GM12892 (cell line): ENCODE measurements at places on chromosomes 13 and 19.

GRCh38 chr19:31313291-31314030 lies 35.8 kb downstream of the TSHZ3 start:
- DNase-seq, result no peak

- DNase-seq, result no peak
Observed at GRCh38 chr19:17540174-17540573, 15.3 kb upstream of the COLGALT1 start.

DNA sequence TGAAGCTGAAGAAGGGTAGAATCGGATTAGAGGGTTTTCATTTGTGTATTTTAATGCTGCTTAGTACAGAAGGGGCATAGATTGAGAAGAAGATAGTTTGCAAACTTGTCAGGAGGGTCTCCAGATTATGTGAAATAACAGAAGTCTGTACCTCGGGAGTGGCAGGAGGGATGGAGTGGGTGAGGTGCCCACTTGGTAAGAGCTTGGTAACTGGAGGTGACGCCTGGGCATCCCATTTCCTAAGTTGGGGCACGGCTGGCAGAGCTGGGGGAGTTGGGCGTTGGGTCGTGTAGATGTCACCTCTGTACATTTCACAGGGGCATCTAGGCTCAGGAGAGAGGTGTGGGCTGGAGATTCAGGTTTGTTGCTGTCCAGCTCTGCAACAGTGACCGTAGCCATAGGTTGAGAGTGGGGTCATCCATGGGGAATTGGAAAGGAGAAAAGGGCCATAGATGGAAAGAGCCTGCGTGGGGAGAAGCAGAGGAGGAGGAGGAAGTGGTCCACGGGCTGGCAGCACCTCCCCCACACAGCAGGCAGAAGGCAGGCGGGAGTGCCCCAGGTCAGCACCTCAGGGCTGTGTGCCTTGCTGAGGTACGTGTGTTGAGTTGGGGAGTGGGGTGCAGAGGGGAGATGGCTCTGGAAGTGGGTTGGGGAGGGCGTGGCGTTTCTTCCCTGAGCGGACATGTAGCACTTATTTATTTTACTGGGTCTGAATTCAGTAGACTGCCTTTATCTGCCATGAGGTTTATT lies 31.2 kb downstream of the MPHOSPH8 start:
- no peak for DNase-seq

DNA sequence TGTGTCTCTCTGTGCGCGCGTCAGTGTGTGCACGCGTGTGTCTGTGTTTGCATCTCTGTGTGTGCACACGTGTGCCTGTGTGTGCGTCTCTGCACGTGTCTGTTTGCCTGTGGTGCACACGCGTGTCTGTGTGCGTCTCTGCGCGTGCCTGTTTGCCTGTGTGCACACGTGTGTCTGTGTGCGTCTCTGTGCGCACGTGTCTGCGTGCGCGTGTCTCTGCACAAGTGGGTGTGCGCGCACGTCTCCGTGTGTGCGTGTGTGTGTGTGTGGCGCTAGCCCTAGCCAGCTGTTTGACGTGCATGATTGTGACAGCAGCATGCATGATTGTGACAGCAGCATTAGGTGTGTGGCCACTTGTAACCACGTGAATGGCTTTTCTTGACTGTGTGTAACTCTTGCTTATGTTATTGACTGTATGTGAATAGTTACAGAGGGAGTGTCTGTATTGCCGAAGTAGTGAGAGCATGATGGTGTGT lies 31.1 kb downstream of the ZNF146 start:
- no peak for DNase-seq
